ENCODE measurements at places on chromosomes 5 and 9.

DNA sequence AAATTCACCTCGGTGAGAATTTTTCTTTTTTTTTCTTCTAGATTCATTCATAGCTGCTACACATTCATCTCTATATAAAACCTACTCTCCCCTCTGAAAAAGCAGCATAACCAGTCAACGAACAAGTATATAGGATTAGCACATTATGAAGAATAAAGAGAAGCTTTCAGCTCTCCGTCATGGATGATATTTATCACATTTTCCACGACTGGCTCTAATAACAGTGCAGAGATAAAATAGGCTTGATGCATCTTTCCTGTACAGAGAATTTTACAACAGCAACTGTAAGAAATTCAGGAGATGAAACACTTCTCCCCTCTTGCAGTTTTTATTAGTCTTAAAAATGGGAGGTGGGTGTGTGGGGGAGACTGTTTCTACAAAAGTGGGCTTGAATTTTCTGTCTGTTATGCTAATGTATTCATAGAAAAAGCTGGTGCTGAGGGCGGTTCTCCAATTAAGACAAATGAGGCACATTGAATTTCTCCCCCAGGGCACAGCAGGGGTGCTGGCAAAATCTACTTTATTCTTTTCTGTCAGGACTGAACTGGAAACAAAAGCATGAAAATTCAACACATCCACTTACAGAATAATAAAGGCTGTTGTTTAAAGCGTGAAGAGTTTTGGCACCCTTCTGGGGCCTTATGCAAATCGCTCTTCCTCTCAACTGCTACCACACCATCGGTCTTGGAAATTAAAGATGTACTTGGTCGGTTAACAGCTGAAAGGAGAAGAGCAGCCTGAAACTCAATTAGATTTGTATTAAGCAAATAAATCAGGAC, 233.9 kb upstream of the ZNF608 start:
- DNase-seq: no peak

DNA sequence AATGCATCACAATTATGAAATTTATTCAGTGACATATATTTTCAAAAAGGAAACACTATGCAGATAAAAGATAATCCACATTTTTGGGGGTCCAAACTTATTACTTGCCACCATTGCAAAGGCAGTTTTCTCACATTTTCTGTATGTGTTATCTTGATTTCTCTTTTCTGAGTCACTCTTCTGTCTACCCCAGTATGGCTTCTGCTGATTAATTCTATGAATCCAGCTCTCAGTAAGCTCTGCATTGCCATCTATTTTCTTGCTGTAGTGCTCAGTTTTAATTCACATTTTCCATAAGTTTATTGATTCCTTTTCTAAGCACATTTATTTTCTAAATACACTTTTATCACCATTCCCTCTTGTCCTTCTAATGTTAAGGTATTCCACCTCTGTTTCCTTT, 1.7 kb downstream of the IFNA10 start:
- DNase-seq: no peak

DNA sequence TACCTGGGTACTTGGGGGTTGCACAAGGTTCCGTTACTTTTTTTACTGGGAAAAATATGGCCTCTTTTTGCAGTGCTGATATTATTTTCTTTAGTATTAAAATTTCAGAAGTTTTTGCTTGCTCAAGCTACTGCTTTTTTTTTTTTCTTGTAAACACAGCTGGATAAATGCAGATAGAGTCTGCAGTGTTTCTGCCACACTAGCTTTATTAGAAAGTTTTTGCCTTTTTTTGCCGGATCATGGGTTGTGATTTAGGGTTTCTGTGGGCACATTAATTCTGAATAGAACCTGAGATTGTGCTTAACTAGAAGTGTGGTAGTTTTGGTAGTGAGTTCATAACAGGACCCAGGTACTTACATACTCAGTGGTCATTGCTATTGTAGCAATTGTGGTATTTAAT, 19.9 kb downstream of the KIAA1958 start:
- DNase-seq: no peak

DNA sequence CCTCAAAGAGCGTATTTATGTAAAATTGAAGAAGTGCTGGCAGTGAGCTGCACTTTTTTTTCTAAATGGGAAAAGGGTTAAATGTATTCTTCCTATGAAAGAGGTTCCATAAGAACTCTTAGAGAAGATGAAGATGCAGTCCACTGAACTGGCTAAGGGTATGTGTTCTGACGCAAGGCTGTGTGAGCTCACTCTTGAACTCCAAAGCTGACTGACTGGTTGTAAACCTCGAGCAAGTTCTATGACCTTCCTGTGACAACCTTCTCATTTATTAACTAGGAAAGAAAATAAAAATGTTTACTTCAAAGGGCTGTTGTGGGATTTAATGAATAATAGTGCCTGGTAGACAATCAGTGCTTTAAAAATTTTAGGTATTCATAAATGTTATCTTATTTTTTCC, 46.7 kb downstream of the POC5 start:
- DNase-seq: no peak

DNA sequence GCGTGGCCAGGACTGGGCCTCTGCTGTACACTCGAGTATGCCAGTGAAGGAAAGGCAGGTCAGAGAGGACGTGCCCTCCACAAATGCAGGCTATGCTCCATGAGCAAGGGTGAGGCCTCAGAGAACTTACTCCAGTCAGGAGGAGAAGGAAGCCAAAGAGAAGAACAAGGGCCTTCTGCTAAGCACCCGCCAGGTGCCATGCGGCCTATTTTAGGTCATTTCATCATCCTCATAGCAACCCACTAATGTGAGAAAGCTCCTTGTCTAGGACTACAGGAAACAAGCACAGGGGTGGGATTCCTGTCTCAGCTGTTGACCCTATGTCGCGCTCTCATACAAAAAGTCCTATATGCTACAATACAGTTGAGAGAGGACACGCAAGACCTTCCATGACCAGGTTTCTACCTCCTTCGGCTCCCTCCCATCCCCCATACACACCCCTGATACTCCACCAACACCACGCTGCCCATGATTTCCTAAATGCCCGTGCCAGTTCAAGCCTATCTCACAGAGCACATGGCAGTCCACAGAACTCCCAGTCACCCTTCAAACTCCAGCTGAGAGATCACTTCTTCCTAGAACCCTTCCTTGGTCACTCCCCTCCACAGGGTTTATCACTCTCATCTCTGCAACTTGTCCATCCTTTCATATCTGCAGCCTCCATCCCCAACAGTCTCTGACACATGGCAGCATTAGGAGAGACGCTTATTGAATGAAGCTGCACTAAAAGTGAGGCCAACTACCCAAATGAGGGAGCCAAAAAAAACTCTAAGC, 26.8 kb downstream of the PSMB7 start:
- no peak for DNase-seq

DNA sequence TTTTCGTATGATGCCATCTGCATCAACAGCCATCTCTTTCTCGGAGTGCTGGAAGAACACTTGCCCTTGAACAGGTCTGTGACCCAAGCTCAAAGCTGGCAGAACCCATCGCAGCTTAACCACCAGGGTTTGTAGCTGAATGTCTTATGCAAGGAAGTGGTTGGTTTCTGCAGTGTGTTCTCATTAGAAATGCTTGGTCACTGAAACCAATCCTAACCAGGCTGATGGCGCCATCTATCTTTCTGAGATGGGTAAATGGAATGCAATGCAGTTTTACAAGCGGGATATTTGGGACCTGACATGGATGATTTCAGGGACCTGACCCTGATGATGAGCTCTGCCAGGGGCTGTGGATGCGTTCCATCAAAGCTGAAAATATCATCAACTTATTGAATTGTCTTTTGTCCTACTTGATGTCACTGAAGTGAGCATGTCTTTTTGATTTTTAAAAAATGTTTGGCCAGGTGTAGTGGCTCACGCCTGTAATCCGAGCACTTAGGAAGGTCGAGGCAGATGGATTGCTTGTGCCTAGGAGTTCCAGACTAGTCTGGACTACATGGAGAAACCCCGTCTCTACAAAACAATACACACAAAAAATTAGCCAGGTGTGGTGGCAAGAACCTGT, 28.7 kb downstream of the DMRT3 start:
- peak; percentile 43 for DNase-seq

DNA sequence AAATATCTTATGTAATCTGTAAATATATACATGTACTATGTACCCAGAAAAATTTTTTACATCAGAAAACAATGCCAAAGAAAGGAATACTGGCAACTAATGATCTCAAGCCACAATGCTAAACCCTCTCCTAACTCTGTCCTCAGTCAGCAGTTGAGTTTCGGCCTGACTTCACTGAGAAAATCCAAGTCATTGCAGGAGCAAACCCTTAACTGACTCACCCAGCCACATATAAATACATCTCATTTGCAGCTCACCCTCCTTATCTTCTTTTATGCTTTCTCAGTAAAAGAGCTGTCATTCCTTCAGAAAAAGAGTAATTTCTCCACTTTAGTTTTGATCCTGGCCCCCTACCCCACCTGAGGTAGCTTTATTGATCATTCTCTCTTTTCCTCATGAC, 46.1 kb upstream of the TMED7 start:
- no peak for DNase-seq

GRCh38 chr5:140609126-140609525, 23.8 kb downstream of the CD14 start:
- no peak for DNase-seq

DNA sequence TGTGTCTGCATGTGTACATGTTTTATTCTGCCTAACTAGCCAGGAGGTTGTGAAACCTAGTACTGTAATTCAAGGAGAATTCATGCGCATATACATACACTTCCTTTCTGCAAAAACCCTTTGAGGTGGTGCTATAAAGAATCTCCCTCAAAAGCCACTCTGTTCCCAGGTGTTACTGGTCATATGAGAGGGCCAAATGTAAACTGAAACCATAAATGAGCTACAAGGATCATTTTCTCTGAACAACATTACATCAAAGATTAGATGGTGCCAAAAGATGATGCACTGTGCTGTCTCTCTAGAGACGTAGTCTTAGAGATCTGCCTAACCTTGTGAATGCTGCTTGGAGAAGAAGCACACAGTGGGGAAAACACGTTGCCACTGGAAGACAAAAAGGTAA, 15.7 kb downstream of the NREP start:
- DNase-seq: no peak

DNA sequence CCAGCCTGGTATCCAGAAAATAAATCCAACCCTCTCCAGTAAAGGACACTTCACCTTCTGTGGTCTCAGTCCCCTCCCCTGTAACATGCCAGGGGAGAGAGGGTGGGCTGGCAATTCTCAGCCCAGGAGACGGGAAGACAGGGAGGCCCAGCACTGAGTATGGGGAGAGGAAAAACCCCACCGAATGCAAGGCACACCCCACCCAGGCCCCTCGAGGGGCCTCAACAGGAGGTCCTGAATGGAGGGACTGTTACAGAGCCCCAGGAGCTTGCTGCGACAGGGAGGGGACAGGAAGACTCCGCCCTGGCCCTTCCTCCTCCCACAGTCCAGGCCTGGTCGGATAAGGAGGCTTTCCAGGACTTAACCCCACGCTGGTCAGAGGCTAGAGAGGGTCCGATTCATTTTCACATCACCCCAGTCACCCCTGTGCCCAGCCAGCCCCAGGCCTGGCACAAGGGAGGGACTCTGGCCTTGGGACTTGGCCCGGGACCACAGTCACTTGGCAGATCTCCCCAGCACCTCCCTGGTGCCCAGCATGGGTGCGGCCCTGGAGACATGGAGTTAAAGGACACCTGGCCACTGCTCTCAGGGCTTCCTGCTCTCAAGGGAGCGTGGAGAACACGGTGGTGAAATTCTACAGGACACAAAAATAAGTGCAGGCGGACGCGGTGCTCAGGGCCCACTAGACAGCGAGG, 44.9 kb upstream of the STXBP1 start:
- DNase-seq: peak; percentile 41

- peak; percentile 79 for DNase-seq
These were observed 573.2 kb downstream of the CCDC171 start for GRCh38 chr9:16126042-16126441.

DNA sequence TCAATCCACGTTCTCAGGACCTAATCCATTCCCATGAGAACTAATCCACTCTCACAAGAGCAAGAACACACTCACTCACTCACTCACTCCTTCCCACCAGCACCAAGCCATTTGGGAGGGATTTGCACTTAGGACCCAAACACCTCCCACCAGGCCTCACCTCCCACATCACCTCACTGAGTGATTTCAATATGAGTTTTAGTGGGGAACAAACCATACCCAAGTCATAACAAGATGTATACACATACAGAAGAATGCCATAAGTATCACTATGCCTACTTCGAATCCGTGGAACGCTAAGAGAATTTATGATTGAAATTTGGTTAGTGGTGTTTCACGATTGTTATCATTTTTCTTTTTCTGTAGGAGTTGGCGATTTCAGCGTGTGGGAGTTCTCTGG, 29.3 kb upstream of the CTSL start:
- DNase-seq: no peak

GRCh38 chr9:130499804-130500263, 55.1 kb downstream of the ASS1 start:
- no peak for DNase-seq

DNA sequence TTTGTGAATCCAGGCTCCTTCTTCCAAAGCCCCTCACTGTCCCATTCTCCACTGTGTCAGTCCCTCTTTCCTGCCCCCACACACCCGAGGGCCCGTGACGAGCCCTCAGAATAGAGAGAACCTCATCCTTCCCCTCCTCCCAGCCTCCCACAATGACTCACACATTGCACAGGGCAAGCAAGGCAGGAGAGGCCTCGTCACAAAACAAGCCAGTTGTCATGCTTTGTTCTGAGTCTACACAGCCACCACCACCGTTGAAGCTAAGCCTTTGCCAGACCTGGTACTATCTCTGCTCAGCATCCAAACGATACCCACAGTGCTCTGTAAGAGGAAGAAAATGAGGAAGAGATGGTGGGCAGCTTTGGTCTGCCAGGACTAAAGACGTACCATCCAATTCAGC, 142.2 kb upstream of the ZNF366 start:
- peak; percentile 44 for DNase-seq

- no peak for DNase-seq
These were observed 249.2 kb upstream of the IRX2 start for GRCh38 chr5:3000631-3001030.

DNA sequence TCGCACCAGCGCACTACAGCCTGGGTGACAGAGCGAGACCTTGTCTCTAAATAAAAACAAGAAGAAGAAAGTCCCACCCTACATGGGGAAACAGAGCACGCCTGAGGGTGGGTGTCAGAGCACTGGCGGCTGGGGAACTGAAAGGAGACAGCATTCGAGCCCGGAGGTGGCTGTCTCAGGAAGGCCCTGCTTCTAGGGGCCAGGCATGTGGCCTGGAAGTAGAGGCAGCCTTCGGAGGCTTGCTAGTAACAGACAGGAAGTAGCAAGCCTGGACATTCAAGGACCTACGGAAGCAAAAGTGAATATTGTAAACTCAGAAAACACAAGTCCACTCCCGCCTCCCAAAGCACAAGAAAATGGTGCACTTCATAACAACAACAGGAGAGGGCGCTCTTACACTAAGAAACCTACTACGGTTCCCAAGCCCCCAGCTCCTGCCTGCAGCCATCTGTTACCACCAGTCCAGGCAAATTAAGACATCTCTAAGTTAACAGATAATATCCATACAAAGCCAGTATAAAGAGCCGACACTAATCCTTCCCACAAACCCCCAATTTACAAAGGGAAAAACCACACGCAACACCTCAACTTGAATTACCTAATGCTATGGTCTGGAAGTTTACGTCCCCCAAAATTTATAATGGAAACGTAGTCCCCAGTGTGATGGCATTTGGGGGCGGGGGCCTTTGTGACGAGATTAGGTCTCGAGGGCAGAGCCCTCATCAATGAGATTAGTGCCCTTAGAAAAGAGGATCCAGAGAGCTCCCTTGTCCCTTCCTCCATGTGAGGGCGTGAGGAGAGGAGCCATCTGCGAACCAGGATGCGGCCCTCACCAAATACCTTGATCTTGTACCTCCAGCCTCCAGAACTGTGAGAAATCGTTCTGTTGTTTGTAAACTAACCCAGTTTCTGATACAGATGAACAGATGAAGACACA, 7.7 kb downstream of the RASGEF1C start:
- no peak for DNase-seq

All from astrocyte of the spinal cord (primary cell).